ENCODE measurements at places on chromosomes 5 and 9. TPM values are rescaled to one million over a fixed set of nuclear protein-coding genes. Genes with fewer than 3 reads are reported as not detected.
A peak's percentile ranks its signal among the peaks of the same experiment; 100 is the strongest.

Gene INSYN2B
- 0.78 TPM for total RNA-seq

Gene C5orf63
- total RNA-seq, result 4.5 TPM

DNA sequence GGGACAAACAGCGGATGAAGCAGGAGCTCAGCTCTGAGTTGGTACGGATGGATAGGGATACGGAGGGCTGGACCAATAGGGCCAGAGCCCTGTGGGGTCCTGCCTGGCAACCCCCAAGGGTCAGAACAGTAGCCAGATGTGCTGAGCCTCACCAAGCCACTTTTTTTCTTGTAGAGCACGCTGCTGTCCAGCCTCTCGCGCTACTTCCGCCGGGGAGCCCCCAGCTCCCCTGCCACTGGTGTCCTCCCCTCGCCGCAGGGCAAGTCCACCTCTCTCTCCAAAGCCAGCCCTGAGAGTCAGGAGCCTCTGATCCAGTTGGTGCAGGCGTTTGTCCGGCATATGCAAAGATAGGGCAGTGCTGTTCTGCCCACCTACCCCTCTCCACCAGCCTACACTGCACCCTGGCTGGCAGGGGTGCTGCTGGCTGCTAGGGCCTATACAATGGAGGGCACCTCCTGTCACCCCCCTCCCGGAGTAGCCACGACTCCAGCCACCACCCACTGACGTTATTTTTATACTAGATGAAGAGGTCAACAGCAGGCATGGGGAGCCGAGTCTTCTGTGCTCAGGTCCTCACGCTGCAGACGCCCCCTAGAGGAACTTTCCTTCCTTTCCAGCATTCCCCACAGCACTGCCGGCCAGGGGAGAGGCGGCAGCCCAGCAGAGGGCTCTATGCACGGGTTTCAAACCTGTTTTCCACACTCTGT, 21.6 kb downstream of the SH3GLB2 start:
- DNase-seq, result peak; percentile 72

DNA sequence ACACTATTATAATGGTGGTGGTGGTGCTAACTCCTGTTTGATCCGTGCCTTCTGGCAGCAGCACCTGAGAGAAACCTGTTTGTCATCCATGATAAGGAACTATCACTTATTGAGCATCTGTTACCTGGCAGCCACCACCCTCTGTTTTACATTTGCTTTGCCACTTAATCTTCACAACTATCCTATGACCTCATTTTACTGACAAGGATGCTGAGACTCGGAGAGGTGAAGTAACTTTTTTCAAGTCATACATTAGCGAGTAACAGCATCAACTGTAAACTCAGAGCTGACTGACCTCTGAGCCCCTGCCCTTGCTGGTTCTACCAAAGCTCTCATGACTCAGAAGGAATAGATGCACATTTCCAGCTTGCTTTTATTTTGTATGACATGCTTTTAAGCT, 81.1 kb downstream of the EGFLAM start:
- DNase-seq, result no peak

DNA sequence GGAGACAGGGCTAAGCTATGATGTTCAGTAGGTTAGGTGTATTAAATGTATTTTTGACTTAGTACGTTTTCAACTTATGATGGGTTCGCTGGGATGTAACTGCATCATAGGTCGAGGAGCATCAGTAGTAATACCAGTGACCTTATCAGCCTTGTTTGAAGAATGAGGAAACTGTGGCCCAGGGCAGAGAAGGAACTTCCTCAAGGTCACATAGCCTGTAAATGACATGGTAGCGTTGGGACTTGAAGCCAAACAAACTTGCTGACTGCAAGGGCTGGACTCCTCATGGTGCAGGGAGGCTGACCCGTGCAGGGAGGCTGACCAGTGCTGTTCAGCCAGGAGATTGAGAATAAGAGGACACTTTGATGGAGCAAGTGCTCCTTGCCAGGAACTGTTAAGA, 21.3 kb upstream of the PTPN3 start:
- DNase-seq, result no peak

GRCh38 chr9:112380825-112381221, 915 bp downstream of the HSDL2 start:
- DNase-seq, result no peak

Data from adrenal gland (tissue), 19 donors.